ENCODE measurements at places on chromosomes 1 and 21.

DNA sequence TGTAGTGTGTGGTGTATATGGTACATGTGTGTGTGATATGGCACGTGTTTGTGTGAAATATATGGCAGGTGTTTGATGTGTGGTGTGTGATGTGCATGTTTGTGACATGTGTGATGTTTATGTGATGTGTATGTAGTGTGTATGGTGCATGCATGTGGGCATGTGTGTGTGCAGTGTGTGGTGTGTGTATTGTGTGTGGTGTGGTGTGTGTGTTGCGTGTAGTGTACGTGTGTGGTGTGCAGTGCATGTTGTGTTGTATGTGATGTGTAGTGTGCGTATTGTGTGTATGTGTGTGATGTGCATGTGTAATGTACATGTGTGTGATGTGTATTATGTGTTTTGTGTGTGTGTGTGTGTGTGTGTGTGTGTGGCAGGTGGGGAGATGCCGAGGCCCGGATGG is 65.7 kb downstream of the SLC19A1 start:
- DNase-seq, result no peak

GRCh38 chr1:204254031-204254661 is 40.4 kb upstream of the GOLT1A start:
- no peak for DNase-seq

- DNase-seq, result no peak
Observed at GRCh38 chr1:56375326-56375804, 204.0 kb downstream of the PLPP3 start.

GRCh38 chr1:15573477-15573876 is 11.4 kb downstream of the AGMAT start:
- no peak for DNase-seq

DNA sequence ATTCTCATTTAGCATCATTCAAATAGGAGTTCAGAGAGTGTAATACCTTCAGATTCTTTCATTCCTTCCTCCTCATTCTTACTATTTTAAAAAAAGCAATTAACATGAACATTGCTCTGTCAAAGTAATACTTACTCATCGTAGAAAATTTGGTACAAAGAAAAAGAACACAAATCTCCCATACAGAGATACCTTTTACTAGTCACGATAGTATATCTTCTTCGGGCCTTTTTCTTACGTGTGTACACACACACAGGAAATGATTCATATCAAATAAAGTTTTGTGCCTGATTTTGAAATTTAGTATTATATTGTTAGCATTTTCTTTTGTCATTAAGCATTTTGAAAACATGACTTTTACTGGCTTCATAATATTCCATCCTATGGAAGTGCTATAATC is 52.9 kb downstream of the NCF2 start:
- no peak for DNase-seq

DNA sequence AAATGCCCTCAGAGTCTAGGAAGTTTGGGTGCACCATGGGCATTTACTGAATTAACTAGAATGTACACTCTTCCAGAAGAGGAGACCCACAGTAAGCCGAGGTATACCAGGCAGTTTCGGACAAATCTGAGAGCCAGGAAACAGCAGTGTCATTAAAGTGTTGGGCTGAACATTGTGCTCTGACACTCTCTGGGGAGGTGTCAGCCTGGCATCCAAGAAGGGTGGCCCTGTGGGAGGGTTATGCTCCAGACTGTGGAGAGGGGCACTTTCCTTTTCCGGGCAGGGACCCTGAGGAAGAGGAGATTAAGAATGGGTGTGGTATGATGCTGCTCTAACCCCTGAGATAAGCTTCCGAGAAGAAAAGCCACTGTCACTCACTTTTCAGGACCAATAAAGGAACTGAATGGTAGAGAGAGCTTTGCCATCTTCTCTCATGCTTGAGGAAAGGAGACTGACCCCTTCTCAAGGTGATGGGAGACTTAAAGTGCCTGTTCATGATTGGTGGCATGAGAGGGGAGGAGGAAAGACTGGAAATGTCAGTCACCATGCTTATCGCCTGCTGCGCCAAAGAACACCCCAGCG is 98.2 kb downstream of the UCK2 start:
- DNase-seq, result no peak

DNA sequence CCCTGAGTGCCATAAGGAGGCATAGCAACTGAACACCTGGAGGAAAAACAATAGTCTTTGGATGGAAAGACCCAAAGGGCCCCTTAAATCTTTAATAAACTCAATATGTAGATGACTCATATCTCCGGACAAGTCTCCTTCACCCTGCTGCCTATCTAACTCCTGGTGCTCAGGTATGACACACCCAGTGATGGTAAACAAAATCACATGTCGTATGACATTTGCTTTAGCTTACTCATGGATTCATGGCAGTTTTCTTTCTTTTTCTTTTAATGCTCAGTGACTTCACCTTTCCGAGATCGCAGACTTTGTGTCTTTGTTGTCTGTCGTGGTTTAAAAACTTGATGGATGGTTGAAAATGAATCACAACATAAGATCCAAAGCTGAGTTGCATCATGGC is 208.5 kb upstream of the PROX1 start:
- no peak for DNase-seq

GRCh38 chr1:8794605-8795004 is 22.8 kb downstream of the RERE start:
- no peak for DNase-seq

- no peak for DNase-seq
Observed at GRCh38 chr21:25370311-25370744, 237.0 kb downstream of the MRPL39 start.

DNA sequence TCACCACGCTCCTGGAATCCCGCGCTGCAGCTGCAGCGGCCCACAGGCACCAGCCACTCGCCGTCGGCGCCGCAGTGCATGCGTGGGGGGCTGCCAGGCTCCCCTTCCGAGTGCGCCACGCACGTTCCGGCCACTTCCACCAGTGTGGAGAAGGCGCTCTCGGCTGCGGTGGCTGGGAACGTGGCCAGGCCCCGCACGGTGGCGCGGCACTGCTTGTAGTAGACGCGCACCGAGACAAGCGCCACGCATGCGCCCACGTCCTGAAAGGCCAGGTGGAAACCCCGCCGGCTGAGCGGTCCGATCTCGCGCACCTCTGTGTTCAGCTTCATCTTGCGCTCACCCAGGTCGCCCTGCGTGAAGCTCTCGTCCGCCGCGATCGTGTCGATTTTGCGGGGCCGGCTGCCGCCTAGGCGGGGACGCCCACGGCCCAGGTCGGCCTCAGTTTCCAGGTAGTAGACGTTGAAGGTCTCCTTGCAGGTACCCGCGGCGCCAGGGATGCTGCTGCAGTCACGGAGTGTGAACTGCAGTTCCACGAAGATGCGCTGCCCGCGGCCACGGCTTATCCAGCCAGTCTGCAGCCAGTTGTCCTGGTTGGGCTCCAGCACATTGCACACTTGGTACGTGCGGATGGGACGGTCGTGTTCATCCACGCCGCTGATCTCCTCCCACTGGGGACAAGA is 3.4 kb downstream of the EPHA10 start:
- DNase-seq, result no peak

- no peak for DNase-seq
Observed at GRCh38 chr1:192130175-192130574, 28.1 kb upstream of the RGS18 start.

DNA sequence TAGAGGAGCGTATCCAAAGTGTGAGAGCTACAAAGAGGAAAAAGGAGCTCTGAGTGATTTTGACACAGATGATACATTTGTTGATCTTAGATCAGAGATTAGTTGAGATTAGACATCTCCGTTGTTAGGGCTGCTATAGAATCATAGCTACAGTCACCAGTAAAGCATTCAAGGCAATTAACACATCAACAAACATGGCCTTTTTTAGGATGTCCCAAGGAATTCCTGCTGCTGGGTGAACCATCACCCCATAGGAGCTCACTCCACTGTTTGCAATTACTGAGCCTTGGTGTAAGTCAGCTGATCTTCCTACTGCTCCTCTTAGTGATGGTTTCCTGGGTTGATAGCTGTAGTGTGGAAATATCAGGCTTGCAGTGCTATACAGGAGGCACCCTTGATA is 6.7 kb upstream of the RSRP1 start:
- no peak for DNase-seq

DNA sequence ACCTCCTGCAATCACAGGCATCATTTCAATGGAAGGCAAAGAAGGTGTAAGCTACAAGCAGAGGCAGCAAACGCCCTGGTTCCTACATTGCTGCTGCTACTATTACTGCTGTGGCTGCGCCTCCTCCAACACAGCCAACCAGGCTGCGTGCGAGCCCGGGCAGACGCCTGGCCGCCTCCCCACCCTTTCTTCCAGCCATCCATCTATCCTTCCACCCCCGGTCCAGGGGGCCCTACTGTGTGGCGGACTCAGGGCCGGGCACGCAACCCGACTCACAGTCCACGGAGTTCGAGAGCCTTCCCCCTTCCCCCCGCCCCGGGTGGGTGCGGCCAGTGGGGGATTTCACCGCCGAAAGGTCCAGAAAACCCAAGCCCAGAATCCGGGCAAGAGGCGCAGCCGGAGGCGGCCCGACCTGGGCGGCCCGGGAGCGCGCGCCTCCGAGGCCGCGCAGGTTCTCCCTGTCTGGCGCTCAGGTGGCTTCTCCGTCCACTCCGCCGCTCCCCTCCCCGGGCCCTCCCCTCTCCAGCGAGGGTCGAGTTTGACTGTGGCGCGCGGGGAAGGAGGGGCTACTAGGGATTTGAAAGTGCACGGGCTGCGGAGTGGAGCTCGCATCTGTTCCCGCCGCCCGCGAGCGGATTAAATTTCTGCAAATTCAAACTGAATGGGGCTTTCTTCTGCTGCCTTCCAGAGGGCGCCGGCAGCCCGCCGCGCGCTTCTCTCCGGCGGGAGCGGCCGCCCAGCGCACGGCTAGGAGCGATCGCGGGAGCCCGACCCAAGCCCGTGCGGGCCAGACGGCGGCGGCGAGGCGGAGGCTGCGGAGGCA is at the start of gene HUNK:
Gene HUNK (plus strand): TSS at position 569 of the 823 bp plus-strand sequence. CDS start 655 bp downstream, outside the sequence.
- DNase-seq, result no peak

DNA sequence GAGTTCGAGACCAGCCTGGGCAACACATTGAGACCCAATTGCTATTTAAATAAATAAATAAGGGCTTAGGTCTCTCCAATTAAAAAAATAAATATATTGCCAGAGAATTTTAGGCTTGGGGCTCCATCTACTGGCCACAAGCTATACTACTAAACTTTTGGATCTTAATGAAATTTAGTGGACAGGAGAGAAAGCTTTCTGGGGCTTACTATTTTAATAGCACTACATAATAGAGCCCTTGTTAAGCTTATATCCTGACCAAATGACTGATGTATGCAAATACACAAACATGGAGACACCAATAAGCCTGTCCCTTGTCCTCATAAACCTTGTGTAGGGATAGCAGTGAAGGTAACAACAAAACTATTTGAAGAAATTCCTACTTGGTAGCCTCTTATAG is 18.4 kb downstream of the CCT3 start:
- no peak for DNase-seq

DNA sequence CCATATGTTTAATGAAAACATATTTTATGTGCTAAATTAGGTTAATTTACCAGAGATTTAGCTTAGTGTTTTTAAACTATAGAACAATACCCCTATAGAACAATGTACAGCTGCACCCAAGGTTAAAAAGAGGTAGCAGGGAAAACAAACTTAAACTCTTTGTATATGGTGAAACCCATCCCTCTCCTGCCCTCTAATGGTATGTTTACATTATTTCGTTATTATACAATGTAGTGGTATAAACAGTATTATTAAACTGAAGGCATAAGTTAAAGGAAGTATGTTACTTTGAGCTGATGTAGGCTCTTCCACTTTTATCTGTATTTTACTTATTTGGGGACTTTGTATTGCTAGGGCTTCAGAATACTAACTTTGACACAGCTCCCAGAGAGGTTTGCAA is 16.7 kb upstream of the ZYG11A start:
- DNase-seq, result no peak

DNA sequence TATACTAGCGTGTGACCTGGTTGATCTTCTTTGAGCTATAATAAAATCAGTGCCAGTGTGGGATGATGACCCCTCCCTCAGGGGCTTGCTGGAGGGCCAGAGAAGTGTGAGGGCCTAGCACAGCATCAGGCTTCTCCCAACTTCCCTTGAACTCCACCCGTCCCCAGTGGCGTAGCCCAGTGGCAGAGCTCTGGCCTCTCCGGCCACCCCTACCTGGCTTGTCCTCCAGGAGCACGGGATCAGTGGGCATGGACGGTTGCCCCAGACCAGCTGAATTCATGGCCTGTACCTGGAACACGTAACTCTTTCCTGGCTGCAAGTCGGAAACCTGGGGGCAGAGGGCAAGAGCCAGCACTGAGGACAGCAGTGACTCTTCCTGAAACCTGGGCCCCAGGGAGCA is 36.0 kb downstream of the MYOM3 start:
- DNase-seq, result no peak

- no peak for DNase-seq
Observed at GRCh38 chr21:41236352-41236973, 68.5 kb downstream of the BACE2 start.

GRCh38 chr1:87795615-87796337 is 467.1 kb downstream of the LMO4 start:
- no peak for DNase-seq

- DNase-seq, result no peak
Observed at GRCh38 chr1:198068285-198068684, 88.5 kb upstream of the NEK7 start.

- DNase-seq, result no peak
Observed at GRCh38 chr1:50980505-50980904, 10.5 kb downstream of the CDKN2C start.

DNA sequence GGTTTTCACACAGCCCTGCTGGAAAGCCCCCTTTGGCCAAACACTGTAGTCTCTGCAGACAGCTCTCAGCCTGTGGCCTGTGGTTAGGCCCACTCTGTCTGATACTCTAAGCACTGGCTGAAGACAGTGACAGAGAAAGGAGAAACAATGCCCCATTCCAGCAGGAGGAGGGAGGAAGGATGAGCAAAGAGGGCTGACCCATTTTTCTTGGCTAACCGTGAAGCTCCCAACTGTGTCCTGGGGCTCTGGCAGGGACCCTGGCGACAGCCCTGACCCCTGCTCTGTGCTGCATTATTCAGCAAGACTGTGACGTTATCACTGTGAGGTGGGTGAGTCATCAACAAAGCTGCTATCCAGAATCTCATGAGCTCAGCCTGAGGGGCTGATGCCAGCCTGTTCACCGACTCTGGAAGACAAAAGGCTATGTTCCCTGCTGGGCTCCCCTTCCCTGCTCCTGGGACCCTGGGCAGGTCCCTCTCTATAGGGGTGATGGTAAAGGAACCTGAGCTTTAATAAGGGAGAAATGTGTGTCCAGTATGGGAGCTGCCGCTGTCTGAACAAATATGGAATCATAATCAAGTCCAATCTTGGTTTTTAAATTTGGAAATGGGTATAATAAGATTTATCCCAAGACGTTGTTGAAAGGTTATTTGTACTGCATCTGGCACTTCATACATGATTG is 107.0 kb downstream of the RHOU start:
- DNase-seq, result no peak

DNA sequence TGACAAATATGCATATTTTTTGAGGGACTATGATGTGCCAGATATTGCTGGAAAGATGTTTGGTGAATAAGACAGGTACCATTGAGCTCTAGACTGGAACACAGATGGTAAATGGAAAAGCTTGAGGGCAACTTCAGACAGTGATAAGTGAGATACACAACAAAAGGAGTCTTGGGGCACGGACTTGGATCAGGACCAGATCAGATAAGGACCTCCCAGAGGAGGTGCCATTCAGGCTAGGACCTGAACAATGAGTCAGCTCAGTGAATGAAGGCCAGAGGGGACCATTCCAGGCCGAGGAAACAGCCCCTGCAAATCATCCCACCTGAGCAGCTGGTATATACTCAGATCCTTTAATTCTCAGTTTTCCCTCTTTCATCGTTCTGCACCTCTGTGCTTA is 1.8 kb upstream of the KCNJ15 start:
- DNase-seq, result no peak

Measured in activated T-helper 9 cell treated with anti-CD3 and anti-CD28 coated beads, Interleukin-2, amount 50 U/mL, for 16 hours (primary cell).